ENCODE measurements at places on chromosomes 13 and 19. TPM values are rescaled to one million over a fixed set of nuclear protein-coding genes. Genes with fewer than 3 reads are reported as not detected.

DNA sequence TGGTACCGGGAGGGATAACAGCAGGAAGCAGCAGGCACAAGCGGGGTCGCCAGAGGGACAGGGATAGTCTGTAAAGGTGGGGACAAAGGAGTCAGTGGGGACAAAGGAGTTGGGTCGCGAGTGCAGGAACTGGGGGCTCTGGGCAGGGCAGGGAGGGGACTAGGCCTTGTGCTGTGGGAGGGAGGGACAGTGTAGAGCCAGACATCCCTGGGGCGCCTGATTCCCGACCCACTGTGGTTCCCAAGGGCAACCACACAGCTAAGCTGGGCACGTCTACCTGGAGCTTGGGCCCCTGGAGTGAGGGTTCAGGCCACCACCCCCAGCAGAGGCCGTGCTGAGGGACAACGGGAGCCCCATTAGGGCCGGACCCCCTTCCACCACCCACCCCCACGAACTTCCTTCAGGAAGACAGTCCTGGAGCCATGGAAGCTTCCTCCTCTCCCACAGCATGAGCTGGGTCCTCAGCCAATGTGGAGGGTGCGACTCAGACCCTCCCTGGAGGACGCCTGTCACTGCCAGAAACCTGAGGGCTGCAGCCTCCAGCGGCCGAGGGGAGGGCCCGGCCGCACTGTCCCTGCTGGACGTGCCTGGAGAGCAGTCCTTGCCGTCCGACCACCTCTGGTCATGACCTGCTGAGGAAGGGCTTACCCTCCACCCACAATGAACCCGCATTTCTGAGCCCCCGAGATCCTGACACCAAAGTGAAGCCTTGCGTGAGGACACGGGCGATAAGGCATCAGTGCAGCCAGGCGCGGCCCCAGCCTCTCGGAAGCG lies 77.9 kb downstream of the SPACA7 start:
- no peak for DNase-seq

GRCh38 chr19:55273978-55274707 lies 5.8 kb downstream of the HSPBP1 start:
- DNase-seq = no peak

Gene CAB39L
- total RNA-seq = 27.5 TPM

DNA sequence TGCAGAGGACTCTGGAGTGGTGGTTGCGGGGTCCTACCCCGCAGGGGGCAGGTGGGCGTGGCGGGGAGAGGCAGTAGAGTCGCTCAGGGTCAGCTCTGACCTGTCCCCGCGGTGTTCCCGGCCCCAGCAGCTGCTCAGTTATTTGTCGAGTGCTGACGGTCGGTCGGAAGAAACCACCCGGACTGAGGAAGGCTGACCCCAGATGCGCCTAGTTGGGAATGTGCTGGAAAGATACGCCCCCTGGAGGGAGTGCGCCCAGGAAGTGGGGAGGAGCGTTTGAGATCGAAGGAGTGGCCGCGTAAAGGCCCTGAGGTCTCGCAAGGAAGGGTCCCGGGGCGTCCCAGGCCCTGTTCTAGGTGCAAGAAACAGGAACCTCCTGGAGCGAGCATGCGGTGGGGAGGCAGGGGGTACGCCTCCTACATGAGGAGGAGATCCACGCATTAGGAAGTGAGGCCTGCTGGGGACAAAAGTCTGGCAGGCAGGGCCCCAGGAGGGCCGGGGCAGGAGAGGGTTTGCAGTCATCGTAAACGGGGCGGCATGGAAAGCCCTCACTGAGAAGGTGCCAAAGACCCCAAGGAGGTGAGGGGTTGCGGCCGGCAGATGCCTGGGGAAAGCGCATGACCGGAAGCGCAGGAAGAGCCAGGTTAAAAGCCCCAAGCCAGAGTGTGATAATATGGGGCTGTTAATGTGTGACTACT lies 9.2 kb downstream of the CCDC8 start:
- DNase-seq = peak; percentile 82

Gene ZNF628
- 12.6 TPM for total RNA-seq

DNA sequence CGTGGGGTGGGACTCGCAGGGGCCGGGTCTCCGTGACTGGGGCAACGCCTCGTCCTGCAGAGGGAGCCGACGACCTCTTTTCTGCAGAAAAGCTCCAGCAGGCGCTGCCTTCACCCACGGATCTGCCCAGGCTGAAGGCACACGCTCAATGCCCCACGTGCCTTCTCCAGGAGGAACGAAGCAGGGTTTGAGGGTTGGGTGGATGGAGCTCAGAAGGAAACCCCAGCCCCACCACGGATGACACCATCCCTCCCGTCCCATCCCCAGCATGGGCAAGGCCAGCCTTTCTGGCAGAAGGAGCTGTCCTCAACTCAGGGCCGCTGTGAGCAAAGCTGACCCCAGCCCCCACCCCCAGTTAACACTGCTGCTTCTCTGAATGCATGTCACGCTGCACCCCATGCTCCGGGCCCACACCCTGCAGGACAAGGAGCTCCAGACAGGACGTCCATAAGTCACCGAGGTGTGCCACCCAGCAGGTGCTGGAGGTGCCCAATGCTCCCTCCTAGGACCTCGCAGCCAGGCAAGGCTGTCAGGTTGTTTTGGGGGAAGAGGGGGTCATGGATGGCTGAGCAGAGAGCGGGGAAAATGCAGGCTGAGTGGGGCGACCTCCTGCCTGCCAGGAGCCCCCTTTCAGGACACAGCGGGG lies 7.4 kb downstream of the C19orf25 start:
- no peak for DNase-seq

- DNase-seq = no peak
These were observed 102.4 kb upstream of the SERTM1 start for GRCh38 chr13:36571444-36571843.

GRCh38 chr13:70108356-70109105 lies at the start of gene KLHL1:
KLHL1 (minus strand) TSS chr13:70108452; CDS start chr13:70107699, 753 bp downstream.
- DNase-seq = no peak

GRCh38 chr13:22127277-22128164 lies 456.6 kb downstream of the FGF9 start:
- DNase-seq = no peak

DNA sequence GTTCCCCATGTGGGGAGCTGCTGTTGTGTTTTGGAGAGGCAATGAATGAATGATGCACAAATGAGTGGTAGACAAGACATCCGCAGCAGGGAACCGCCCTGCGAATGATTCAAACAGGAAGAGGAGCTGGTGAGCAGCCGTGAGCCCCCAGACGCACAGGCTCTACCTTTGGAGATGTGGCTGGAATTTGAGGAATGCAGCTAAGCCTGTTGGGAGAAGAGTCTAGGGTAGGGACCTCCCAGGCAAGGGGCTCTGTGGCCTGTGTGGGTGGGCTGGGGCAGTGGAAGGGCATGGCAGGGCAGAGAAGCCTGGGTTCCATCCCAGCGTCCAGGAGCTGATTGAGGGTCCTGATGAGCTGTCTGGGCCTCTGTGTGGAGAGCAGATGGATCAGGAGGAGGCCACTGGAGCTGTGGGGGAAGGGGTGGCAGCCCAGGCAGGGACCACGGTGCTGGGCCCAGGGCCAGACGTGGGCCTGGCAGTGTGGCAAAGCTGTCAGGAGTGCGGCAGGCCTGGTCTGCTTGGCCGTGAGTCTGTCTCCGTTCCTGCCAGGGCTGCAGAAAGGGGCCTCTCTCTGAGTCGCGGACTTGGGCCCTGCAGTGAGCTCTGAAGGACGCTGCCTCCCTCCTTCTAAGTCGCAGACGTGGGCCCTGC lies 41.8 kb upstream of the DCUN1D2 start:
- DNase-seq = peak; percentile 34

GRCh38 chr13:112368883-112369282 lies 7.3 kb upstream of the SPACA7 start:
- no peak for DNase-seq

DNA sequence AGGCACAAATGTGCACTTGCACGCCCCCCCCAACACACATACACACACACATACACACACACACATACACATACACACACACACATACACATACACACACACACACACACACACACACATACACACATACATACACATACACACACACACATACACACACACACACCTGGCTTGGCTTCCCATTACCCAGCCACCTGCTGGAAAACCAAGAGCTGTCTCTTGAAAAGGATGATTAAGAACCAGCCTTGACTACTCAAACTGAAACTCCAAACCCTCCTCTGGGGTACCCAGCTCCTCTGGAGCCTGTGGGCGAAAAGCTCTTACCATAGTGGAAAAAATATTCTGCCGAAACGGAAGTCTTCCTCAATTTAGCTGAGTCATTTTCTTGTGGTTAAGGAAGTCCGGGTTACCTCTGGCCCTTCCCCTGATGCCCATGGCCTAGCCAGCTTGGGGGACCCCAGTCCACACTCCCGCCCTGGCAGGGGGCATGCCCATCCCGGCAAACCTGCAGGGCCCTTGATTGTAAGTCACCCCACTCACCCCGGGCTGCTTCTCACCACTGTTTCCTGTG lies 21.9 kb downstream of the CEBPA start:
- no peak for DNase-seq

DNA sequence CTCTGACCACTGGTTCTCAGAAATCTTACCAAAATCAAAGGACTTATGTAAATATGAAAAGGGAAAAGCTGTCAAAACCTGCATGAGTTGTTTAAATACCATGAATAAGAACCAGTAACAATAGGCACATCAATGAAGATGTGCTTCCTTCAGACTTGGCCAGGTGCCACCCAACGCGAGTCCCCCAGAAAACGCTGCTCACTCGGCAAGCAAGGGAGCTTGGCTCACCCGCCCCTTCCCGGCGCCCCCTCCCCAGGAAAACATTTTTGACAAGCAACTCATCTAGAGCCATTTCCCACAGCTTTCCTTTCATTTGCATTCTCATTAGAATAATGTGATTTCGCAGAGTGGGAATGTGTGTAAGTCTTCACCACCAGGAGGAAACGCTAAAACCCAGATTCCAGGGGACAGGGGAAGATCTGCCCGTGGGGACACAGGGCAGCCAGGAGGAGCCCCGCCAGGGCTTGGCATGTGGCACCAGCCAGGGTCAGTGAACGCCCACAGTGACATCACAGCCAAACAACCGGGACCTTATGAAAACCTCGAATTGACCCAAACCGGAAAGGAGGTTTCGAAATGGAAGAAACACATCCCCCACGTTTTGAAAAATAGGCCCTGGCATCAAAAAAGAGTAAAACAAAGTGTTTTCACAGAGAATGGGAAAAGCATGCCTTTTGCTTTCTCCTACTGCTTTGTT lies 366.2 kb upstream of the TSHZ3 start:
- peak; percentile 53 for DNase-seq

Gene COX7A1
- 81.4 TPM for total RNA-seq

DNA sequence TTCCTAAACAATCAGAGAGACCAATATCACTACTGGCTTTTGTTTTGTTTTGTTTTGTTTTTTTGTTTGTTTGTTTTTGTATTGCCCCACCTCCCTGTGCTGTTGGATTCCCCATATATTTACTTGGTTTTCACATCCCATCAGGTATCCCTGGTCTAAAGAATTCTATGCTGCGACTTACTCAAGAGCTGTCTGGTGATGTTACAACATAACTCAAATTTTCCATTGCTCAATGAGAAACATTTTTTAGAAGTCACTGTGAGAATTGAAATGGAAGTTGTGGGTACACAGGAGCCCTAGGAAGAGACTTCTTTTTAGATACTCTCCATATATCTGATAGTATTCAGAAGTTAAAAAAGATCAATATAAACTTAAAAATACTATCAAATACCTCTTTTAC lies 181.4 kb downstream of the KLF5 start:
- no peak for DNase-seq

DNA sequence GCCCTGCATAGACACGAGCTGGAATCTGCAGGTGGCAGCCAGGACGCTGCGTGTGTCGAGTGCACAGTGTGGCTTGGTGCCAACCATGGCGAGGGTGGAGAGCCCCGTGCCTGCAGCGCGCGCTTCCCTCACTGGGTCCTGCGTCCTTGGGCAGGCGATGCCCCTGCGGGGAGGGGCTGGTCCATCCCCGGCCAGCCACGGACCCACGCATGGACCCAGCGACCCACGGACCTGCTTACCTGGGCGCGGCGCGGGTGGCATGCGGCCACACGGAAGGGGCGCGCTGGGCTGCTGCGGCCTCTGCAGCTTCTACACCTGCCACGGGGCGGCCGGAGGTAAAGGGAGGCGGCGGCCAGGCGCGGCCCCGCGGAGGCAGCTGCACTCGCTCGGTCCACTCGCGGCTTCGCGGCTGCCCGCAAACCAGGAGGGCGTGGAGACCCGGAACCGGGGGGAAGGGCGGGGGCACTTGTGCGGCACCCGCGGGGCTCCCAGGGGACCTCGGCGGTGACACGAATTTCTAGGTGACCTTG lies 569 bp upstream of the MCF2L start:
- peak; percentile 64 for DNase-seq

Gene C19orf81
- not detected for total RNA-seq

Gene ICAM3
- 3.6 TPM for total RNA-seq
